ENCODE measurements at places on chromosomes 13 and 19. TPM values are rescaled to one million over a fixed set of nuclear protein-coding genes. Genes with fewer than 3 reads are reported as not detected.

GRCh38 chr13:112668924-112669323, 20.9 kb upstream of the ATP11A start:
- no peak overlapping the region for H3K27ac ChIP-seq
- H3K4me1 ChIP-seq, result peaks cover 12% of the 10 kb centered on the region
- DNase-seq, result no peak
- no peaks in the 10 kb centered on the region for H3K27me3 ChIP-seq
- H3K36me3 ChIP-seq, result no peaks in the 10 kb centered on the region

DNA sequence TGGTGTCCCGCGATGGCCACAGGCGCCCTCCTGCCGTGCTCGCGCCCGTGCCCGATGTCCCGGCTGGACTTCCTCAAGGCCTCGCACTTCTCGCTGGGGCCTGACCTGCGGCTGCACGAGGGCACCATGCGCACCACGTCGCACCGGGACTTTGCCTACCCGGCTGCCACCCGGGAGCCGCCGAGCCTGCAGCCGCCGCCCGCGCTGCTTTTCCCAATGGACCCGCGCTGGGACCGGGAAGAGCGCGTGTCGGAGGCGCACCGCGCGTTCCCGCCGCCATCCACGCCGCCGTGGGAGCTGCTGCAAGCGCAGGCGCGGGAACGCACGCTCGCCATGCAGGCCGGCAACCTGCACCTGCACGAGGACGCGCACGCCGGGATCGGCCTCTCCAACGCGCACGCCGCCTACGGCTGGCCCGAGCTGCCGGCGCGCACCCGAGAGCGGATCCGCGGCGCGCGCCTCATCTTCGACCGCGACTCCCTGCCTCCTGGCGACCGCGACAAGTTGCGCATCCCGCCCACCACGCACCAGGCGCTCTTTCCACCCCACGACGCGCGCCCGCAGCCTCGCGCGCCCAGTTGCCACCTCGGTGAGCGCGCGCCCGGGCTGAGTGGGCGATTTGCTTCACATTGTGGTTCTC, 12.1 kb upstream of the PEX11G start:
- H3K27ac ChIP-seq, result no peak overlapping the region
- H3K4me1 ChIP-seq, result peaks cover 11% of the 10 kb centered on the region
- peak overlapping the region; percentile 12 for H3K4me3 ChIP-seq
- H3K27me3 ChIP-seq, result peaks cover 38% of the 10 kb centered on the region
- no peaks in the 10 kb centered on the region for H3K36me3 ChIP-seq

DNA sequence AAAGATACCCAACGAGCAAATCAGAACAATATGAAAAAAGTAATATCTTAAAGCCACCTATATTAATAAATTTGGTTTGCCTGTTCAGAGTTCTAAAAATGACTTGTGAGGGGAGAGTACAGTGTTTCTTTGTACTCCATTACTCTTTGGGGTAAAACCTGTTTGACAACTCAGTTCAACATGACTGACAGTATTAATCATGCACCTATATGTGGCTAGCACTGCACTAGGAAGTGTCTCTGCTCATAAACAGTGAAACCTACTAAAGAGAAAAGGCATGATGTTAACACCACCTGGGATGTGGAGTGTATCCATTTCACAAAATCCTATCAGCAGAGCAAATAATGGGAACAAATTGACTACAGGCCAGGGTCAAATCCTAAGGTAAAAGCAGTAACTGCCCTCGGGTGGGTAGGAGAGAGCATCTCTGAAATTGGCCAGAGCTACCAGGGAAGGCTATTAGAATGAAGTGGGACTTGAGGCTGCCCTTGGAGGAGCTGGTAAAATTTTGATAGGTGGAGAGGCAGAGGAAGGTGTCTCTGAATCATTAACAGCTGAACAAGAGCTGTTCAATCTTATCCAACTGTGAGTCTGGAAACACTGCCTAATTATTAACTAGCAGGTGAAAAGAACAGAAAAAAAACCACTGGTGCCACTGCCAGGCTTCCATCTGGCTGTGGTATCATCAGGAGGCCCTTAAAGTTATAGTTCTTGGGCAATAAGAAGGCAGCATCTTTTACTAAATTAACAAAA, 365.1 kb downstream of the DNAJC15 start:
- no peak for DNase-seq
- H3K27ac ChIP-seq, result no peak overlapping the region
- H3K36me3 ChIP-seq, result no peaks in the 10 kb centered on the region
- no peaks in the 10 kb centered on the region for H3K4me1 ChIP-seq
- H3K4me3 ChIP-seq, result no peak overlapping the region

GRCh38 chr13:37795326-37795725, 74.2 kb downstream of the TRPC4 start:
- no peak overlapping the region for H3K27ac ChIP-seq
- no peak overlapping the region for H3K4me3 ChIP-seq
- H3K4me1 ChIP-seq, result no peaks in the 10 kb centered on the region
- no peaks in the 10 kb centered on the region for H3K36me3 ChIP-seq
- H3K27me3 ChIP-seq, result no peaks in the 10 kb centered on the region

GRCh38 chr19:54017261-54017660, 25.8 kb downstream of the CACNG6 start:
- no peak overlapping the region for H3K4me3 ChIP-seq
- no peaks in the 10 kb centered on the region for H3K4me1 ChIP-seq
- no peak overlapping the region for H3K27ac ChIP-seq
- H3K36me3 ChIP-seq, result no peaks in the 10 kb centered on the region

- no peak overlapping the region for H3K27ac ChIP-seq
- no peak for DNase-seq
- no peak overlapping the region for H3K4me3 ChIP-seq
- H3K27me3 ChIP-seq, result no peaks in the 10 kb centered on the region
Measured at GRCh38 chr13:111211789-111212516, 96.8 kb downstream of the ARHGEF7 start.

DNA sequence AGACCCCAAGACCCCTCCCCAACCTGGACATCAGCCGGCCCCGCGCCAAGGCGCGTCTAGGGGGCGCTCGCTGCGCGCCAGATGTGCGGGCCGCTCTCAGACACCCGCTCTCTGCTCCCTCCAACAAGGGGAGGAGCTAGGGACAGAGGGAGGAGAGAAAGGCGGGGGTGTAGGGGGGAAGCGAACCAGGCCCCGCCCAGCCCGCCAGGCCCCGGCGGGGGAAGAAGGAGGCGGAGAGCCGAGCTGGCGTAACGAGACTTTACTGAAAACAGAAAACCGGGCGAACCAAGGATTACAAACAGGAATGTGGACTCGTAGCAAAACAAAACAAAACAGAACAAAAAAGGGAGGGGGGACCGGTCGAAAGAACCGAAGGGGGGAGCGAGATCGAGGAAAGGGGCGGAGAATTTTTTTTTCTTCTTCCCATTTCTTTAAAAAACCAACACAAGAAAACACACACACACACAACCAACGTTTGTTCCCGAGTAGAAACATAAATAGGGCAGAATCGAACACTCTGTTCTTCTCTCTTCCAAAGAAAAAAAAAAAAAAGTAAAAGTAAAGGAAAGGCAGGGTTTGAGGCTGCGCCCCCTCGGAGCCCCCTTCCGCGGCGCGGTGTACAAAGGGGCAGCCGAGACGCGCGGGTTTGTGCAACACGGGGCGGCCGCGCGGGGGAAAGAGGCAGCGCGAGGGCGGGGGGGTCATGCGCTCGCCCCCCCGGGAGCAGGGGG, 1.7 kb downstream of the JUND start:
- H3K36me3 ChIP-seq, result peaks cover 18% of the 10 kb centered on the region
- H3K4me3 ChIP-seq, result peak overlapping the region; percentile 95
- DNase-seq, result peak; percentile 96
- peaks cover 44% of the 10 kb centered on the region for H3K4me1 ChIP-seq
- H3K27me3 ChIP-seq, result no peaks in the 10 kb centered on the region

- H3K4me1 ChIP-seq, result peaks cover 79% of the 10 kb centered on the region
- peak overlapping the region; percentile 96 for H3K27ac ChIP-seq
- no peak overlapping the region for H3K4me3 ChIP-seq
- no peak for DNase-seq
- H3K27me3 ChIP-seq, result no peaks in the 10 kb centered on the region
- peaks cover 63% of the 10 kb centered on the region for H3K36me3 ChIP-seq
Measured at GRCh38 chr19:41868989-41869300, 8.1 kb upstream of the CD79A start.

DNA sequence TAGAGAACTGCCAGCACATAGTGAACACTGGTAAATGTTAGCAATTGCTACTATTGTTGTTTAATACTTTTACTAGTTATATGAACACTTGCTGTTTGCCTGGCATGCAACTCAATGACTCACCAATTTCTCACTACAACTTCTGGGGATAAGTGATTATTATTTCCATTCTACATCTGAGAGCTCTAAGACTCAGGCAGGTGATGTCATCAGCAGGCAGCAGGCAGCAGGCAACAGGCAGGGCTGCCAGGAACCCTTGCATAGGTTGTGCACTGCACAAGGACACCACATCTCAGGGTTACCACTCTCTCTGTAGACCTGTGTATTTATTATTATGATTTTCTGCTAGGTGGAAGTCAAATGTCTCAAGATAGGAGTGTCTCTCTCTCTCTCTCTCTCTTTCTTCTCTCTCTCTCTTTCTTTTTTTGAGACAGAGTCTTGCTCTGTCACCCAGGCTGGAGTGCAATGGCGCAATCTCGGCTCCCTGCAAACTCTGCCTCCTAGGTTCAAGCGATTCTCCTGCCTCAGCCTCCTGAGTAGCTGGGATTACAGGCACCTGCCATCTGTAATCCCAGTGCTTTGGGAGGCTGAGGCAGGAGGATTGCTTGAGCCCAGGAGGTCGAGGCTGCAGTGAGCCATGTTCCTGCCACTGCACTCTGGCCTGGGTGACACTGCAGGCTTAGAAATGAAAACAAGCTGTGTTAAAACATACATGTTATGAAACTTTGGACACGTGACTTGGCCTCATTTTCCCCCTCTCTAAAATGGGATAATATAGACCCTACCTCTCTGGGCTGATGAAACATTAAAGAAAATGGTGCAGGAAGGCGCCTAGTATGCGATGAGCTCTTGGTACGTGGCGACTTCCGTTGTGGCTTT, 22.7 kb downstream of the HPN start:
- no peaks in the 10 kb centered on the region for H3K27me3 ChIP-seq
- peaks cover 24% of the 10 kb centered on the region for H3K4me1 ChIP-seq
- no peaks in the 10 kb centered on the region for H3K36me3 ChIP-seq

- DNase-seq, result no peak
- H3K27ac ChIP-seq, result no peak overlapping the region
- H3K4me3 ChIP-seq, result no peak overlapping the region
- H3K27me3 ChIP-seq, result no peaks in the 10 kb centered on the region
- peaks cover 12% of the 10 kb centered on the region for H3K4me1 ChIP-seq
Measured at GRCh38 chr13:99559560-99559959, 58.3 kb downstream of the TM9SF2 start.

GRCh38 chr13:48144413-48145035, 49.6 kb upstream of the MED4 start:
- H3K27me3 ChIP-seq, result no peaks in the 10 kb centered on the region
- peak; percentile 52 for DNase-seq
- H3K4me3 ChIP-seq, result no peak overlapping the region
- H3K4me1 ChIP-seq, result peaks cover 40% of the 10 kb centered on the region
- no peaks in the 10 kb centered on the region for H3K36me3 ChIP-seq

GRCh38 chr19:42277821-42278451, 8.9 kb downstream of the CIC start:
- peaks cover 10% of the 10 kb centered on the region for H3K36me3 ChIP-seq
- H3K27ac ChIP-seq, result peak overlapping the region; percentile 4
- peaks cover 60% of the 10 kb centered on the region for H3K4me1 ChIP-seq
- H3K27me3 ChIP-seq, result no peaks in the 10 kb centered on the region
- no peak overlapping the region for H3K4me3 ChIP-seq

GRCh38 chr19:47296036-47296435, 13.6 kb upstream of the C5AR1 start:
- DNase-seq, result peak; percentile 91
- no peaks in the 10 kb centered on the region for H3K27me3 ChIP-seq
- H3K36me3 ChIP-seq, result no peaks in the 10 kb centered on the region
- no peak overlapping the region for H3K4me3 ChIP-seq

GRCh38 chr19:457636-458035, 3.2 kb downstream of the SHC2 start:
- DNase-seq, result no peak
- H3K27ac ChIP-seq, result no peak overlapping the region
- peaks cover 18% of the 10 kb centered on the region for H3K27me3 ChIP-seq
- H3K4me3 ChIP-seq, result no peak overlapping the region
- no peaks in the 10 kb centered on the region for H3K36me3 ChIP-seq
- H3K4me1 ChIP-seq, result peaks cover 9% of the 10 kb centered on the region

- peak; percentile 61 for DNase-seq
- H3K4me1 ChIP-seq, result peaks cover 18% of the 10 kb centered on the region
- peak overlapping the region; percentile 73 for H3K27ac ChIP-seq
- H3K27me3 ChIP-seq, result no peaks in the 10 kb centered on the region
- H3K4me3 ChIP-seq, result no peak overlapping the region
Measured at GRCh38 chr19:8494158-8494557, 8.3 kb downstream of the PRAM1 start.

- peaks cover 3% of the 10 kb centered on the region for H3K4me1 ChIP-seq
- DNase-seq, result no peak
- no peak overlapping the region for H3K27ac ChIP-seq
- no peak overlapping the region for H3K4me3 ChIP-seq
Measured at GRCh38 chr19:56253737-56254136, 18.8 kb upstream of the EDDM13 start.

GRCh38 chr13:88031980-88032559, 360.9 kb downstream of the SLITRK5 start:
- no peaks in the 10 kb centered on the region for H3K27me3 ChIP-seq
- no peaks in the 10 kb centered on the region for H3K36me3 ChIP-seq
- H3K4me3 ChIP-seq, result no peak overlapping the region
- no peaks in the 10 kb centered on the region for H3K4me1 ChIP-seq

DNA sequence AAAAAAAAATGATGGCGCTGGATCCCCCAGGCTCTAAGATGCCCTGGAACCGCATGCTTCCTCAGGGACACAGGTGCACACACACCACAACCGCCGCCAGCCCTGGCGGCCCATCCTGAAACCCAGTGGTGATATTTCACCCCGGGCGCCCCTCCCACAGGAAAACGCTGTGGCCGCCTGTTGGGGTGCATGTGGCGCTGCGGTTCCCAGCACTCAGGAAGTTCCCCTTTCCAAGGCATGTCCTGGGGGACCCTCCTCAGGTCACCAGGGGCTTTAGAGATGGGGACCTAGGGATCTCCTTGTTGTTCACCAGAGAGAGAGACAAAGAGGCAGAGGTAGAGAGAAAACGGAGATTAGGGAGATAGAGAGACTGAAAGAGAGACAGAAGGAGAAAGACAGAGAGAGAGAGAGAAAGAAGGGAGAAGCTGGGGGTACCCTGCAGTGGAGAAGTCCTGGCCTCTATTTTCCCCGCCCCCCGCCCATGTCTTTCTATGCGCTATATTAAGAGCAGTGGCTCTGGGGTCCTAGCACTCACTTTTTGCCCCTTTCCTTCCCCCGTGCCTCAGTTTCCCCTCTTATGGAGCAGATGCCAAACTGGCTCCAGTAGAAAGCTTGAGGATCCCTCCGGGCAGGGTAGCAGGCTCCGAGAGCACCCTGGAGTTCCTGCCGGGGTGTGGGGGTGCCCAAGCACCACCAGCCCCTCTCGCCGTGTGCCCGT, 2.3 kb downstream of the ADGRE2 start:
- no peak overlapping the region for H3K4me3 ChIP-seq
- H3K4me1 ChIP-seq, result peaks cover 7% of the 10 kb centered on the region
- H3K36me3 ChIP-seq, result no peaks in the 10 kb centered on the region
- peaks cover 26% of the 10 kb centered on the region for H3K27me3 ChIP-seq

Gene FXYD5
- total RNA-seq, result 294 TPM

Gene KLK2
- not detected for total RNA-seq

Gene CCDC106
- total RNA-seq, result 4.4 TPM

Gene FUT2
- not detected for total RNA-seq

Gene PTH2
- total RNA-seq, result not detected

Gene GRK1
- 0.10 TPM for total RNA-seq

Gene ZNF578
- total RNA-seq, result 0.36 TPM

Gene SHKBP1
- total RNA-seq, result 99.4 TPM

Gene CRLF1
- total RNA-seq, result not detected

Gene FCAR
- not detected for total RNA-seq

Gene ZNF254
- 6.6 TPM for total RNA-seq
